ENCODE measurements at places on chromosomes 6 and 20.

- no peak for DNase-seq
Measured at GRCh38 chr6:25579391-25579883, 72.6 kb upstream of the SCGN start.

DNA sequence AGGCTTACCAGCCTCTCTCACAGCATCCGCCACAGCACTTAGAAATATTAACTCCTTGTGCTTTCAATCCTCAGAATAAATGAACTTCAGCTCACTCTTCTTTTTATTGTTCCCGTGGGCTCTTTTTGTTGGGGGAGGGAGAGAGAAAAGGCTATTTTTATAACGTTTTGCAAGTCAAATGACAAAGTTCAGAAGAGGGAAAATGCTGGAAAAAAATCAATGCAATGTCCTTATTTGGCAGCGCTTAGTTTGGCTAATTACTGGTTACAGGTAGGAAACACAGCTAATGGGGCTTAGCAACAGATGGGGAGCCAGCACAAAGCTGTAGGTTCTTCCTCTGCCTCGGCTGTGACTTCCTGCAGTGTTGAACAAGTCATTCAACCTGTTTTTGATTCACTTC lies 1067.0 kb upstream of the MAP3K7 start:
- DNase-seq, result no peak

- DNase-seq, result no peak
Measured at GRCh38 chr6:168793649-168794048, 352.7 kb downstream of the SMOC2 start.

- no peak for DNase-seq
Measured at GRCh38 chr6:108805611-108806167, 42.5 kb upstream of the ARMC2 start.

DNA sequence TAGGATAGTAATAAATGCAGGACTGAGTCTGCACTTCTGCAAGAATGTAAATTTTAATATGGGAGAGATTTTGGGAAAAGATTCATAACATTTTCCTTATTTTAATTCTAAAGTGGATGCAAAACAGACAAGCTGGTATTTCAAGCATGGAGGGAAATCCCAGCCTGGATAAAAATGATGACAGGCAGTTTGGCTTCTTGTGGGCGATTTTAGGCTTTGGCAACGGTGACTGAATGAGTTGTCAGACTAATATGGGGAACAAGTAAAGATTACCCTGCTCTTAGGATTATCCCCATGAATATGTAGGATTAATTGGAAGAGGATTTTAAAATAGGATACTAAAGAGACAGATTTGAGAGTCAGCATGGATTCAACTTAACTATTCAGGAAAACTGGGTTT lies 21.0 kb downstream of the OGFRL1 start:
- no peak for DNase-seq

DNA sequence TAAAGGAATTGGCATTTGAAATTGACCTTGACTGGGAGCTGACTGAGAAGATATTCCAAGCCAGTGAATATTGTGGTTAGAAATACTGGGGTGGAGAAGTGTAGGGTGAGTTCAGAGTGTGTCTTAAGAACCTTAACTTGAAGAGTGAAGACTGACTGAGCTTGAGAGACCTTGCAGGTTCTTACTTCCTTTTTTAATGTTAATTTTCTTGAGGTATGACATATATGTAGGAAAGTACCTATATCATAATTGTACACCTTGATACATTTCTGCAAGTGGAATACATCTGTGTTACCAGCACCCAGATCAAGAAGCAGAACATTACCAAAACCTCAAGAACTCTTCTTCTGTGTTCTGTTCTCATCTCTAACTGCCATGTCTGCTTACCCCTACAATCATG lies 11.0 kb downstream of the DHX35 start:
- DNase-seq, result no peak

DNA sequence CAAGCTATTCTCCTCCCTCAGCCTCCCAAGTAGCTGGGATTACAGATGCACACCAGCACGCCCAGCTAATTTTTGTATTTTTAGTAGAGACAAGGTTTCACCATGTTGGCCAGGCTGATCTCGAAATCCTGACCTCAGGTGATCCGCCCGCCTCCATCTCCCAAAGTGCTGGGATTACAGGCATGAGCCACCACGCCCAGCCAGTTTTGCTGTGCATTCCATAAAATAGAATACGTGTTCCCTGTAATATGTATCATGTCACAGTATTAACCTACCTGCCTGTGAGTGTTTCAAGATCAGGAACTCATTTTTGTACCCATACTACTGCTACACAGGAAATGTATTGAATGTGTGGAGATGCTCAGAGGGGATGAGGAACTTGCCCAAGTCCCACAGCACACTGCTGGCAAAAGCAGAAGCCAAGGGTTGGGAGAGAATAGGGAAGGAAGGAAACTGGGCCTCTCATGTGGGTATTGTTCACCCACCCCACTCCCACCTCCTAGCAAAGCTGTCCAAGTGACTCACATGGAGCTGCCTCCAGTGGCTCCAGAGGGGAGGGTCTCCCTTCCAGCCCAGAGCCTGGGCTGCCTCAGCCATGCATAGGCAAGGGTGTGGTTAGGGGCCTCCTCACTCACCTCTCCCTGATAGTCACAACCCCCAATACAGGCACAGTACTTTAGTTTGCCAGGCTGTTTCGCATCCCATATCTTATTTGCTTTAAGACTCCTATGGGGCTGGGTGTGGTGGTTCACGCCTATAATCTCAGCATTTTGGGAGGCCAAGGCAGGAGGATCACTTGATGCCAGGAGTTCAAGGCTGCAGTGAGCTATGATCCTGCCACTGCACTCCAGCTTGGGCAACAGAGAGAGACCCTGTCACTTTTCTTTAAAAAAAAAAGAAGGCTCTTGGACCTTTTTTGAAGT lies 9.4 kb downstream of the HM13 start:
- no peak for DNase-seq

GRCh38 chr6:130991422-130992137 lies 71.5 kb downstream of the EPB41L2 start:
- DNase-seq, result no peak

GRCh38 chr20:46164254-46164653 lies 46.1 kb downstream of the CD40 start:
- no peak for DNase-seq

DNA sequence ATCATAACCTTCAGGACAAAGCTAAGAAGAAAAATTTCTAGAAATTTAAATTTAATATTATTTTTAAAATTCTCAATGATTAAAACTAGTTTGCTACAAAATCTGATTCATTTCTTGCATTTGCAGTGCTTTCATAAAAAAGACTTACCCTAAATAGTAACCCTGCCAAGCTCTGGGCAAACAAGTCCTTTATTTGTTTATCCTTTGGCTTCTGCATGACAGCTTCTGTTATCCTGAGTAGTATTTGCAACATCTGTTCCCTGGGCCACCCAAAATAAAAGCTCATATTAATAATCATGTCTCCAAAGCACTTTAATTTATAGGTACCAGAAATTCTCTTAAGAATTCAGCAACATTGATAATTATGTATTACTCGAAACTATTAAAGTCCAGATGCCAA lies 101.3 kb downstream of the RALGAPA2 start:
- no peak for DNase-seq

DNA sequence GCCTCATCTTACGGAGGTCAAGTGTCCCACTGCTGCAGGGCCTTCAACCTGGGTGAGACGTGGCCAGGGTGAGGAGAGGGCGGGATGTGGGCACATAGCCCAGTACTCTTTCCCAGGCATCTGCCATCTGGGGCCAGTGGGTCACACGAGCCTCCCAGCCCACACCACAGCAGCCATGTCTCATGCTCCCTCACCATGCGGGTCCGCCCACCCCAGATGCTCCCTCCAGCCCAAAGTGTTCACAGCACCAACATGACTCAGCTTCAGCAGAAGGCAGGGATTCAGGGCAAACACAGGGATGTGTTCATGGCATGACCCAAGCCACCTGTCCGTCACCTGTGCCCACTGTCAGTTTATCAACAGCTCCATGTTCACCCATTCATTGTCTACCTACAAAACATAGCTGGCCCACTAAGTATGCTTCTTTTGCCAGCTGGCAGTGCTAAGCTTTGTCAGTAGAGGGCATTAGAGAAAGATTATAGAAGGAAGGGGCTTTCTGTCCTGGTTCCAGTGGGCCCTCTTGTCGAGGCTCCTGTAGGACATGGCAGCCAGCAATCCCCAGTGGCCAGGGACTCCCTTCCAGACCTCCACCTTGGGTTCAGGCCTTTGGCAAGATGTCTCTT lies 109.2 kb downstream of the FOXF2 start:
- DNase-seq, result no peak

GRCh38 chr6:74346936-74347535 lies 651.0 kb downstream of the CD109 start:
- DNase-seq, result no peak

GRCh38 chr20:41108531-41108930 lies 28.8 kb upstream of the PLCG1 start:
- no peak for DNase-seq

- no peak for DNase-seq
Measured at GRCh38 chr6:146890644-146891434, 292.1 kb downstream of the ADGB start.

DNA sequence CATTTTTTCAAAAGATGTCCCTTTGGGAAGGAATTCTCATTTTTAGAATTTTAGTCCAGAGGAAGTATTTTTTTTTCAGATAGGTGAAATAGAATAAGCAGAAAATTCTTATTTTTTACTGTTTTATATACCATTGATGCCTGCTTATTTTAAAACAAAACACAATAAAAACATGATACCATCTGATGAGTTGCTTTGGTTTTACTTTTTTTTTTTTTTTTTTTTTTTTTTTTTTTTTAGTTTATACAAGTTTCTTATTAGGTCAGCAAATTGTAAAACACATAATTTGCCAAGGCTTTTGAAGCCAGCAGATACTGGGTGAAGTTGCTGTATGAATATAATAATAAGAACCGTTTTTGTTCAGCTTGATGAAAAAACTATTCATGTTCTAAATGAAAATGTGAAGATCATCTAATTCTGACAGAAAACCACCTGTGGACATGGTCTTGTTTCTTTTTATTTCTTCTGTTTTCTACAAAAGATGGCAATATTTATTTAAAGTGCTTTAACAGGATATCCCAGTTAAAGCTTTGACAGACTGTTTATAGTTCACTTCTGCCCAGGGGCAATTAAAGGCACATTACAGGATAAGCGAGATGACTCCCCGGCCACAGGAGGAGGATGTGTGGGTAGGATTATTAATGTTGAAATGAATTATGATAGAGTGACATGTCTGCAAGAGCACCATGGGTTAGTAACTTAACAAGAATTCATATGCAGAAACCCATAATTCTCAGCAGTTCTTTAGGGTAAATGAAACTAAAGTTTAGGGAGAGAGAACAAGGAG lies 31.1 kb downstream of the MYB start:
- no peak for DNase-seq

- DNase-seq, result no peak
Measured at GRCh38 chr6:49934770-49935169, 29.2 kb downstream of the DEFB114 start.

GRCh38 chr6:90388395-90388794 lies 91.8 kb upstream of the BACH2 start:
- no peak for DNase-seq
